ENCODE measurements at places on chromosomes 2 and 18.

GRCh38 chr18:78480262-78481054 lies 499.2 kb upstream of the SALL3 start:
- DNase-seq: no peak

DNA sequence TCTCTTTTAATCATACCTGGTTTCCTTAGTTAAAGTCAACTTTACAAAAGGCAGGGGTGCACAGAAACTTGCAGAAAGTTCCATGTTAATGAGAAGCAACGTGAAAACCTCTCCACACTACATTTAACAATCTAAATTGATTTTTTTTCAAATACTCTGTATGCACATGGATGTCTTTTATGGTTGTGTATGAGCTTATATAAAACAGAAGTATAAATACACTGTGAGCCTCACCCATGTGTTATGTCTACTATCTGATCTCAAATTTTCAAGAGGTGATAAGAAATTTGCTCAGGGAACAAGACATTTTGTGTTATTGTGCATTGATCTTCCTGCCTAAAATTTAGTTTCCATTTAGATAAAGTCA lies 617.6 kb downstream of the ADCYAP1 start:
- no peak for DNase-seq

- DNase-seq: no peak
Measured at GRCh38 chr2:139864821-139865302, 1084.7 kb upstream of the NXPH2 start.

DNA sequence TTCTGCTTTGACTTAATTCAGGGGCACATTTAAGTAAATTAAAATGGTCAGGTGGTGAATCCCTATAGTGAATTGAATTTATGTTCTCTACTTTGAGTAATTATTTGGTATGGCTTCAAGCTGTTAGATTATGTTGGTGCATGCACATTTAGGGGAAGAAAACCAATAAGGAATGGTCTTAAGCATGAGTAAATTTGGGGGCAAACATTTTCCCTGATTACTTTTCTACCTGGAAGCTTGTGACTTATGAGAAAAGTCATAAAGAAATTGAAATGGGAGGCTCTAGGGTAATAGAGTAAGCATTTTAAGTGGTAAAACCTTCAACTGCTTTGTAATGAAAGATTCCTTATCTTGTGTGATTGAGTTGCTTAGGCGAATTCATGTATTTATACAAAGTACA lies 112.5 kb downstream of the MYO1B start:
- no peak for DNase-seq

DNA sequence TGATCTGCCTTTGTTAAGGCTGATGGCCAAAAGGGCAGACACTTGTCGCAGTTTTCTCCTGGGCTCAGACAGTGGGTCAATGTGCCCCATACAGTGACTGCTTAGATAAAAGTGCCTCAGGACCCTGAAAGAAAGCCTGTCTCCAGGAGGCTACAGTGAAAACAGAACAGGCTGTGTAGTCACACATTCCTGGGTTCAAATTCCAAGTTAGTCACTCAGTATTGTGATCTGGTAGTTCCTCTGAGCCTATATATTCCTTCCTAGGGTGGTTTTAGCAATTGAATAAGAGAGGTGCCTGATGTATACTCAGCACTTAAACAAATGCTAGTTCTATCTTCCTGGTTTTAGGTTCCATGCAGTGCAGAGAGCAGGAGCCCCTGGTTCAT lies 54.4 kb downstream of the RPL37A start:
- no peak for DNase-seq

- DNase-seq: peak; percentile 89
Measured at GRCh38 chr2:199979832-199980628, 24.6 kb downstream of the MAIP1 start.

GRCh38 chr2:172535119-172535518 lies 20.8 kb upstream of the PDK1 start:
- DNase-seq: no peak

- DNase-seq: no peak
Measured at GRCh38 chr2:190875891-190876290, 4.7 kb upstream of the GLS start.

- no peak for DNase-seq
Measured at GRCh38 chr2:22999951-23000350, 385.0 kb upstream of the KLHL29 start.

DNA sequence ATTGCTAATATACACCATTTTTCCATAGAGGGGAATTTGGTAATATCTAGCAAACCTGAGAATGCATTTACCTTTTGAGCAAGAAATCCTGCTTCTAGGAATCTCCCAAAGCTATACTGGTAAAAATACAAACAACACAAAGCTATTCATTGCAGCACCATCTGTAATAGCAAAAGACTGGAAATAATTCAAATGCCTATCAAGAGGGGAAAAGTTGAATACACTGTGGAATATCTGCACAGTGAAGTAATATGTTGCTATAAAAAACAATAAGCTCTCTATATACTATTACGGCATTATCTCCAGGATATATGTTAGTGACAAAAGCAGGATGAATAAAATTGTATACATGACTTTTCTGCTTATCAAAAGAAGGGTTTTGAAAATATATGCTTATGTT lies 112.3 kb upstream of the CHAC2 start:
- no peak for DNase-seq

GRCh38 chr2:239269173-239269885 lies 131.5 kb downstream of the HDAC4 start:
- no peak for DNase-seq

DNA sequence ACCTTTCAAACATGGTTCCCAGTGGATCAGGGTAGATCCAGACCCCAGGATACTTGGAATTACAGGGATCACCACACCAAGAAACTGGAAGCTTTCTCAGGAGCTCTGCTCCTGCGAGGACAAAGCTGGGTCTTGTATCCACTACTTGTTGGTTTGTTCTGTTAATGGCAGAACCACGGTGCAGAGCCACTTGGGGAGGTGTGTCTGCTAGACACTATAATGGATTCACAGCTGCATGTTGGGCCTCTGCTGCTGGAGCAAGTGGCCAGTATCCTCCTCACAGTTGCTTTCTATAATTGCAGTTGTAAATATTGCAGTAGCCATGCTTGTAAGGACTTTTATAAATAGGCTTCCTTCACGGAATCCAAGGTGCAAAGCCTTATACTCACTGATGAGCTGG lies 12.9 kb downstream of the FOSL2 start:
- no peak for DNase-seq

DNA sequence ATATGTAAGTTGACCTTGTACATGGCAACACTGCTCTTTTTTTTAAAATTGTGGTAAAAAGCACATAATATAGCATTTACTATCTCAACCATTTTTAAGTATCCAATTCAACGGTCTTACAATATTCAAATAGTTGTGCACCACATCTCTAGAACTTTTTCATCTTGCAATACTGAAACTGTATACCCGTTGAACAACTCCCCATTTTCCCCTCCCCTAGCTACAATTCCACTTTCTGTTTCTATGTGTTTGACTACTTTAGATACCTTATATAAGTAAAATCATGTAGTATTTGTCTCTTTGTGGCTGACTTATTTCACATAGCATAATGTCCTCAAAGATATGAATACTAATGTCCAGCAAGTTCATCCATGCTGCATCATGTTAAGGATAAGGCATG lies 452.1 kb downstream of the TXNL1 start:
- DNase-seq: no peak

DNA sequence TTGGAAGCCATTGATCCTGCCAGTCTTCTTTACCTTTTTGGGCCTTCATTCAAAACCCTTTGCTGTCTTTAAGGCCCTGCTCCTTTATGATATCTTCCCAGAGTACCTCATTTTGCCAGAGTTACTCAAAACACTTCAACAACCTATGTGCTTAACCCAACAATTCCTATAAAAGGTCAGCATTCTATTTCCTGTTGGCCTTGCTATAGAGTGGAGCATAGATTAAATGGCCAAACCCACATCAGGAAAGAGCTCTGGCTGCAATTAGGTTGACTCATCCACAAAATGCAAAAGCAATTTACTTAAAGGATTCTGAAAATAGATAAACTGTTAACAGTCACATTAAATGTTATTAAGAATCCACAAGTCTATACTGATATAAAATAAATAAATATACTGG lies 21.2 kb downstream of the MRPL33 start:
- no peak for DNase-seq

DNA sequence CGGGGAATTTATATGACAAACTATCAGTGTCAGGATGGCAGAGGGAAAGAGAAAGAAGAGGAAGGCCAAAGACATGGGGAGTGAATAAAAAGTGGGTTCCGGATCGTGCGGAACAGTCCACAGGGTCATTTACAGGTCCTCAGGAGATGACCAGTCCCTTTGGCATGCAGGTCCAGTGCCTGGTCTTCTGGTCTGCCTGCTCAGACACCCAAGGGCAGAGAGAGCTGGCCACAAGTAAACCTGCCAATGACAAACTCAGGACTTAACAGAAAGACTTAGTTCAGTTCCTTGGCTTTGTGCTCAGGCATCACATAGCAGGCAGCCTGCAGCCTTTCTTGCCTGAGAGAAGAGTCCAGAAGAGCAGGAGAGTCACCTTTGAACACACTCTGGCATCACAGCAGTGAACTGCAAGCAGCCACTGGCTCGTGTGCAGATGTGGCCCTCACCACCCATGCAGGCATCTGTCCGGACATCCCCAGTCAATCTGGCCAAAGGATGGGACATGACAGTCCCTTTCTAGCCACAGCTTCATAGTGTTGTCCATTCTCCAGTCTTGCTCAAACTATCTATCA lies 14.0 kb downstream of the TMEM127 start:
- peak; percentile 91 for DNase-seq

DNA sequence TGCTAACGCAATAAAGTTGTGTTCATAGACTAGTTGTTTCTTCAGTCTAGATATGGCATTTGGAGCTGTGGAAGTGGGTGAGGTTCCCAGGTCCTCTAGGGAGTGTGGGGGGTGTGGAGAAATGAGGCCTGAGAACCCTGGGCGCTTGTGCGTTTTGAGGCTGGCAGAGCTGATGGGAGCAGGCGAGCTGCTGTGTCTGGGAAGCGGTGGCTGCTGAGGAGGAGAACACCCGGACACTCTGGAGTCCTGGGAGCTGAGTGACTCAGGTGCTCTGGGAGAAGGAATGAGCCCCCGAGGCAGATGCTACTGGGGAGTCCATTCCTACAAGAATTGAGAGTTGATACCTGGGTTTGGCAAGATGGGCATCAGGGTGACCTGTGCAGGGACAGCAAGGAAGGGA lies 67.5 kb downstream of the LPIN1 start:
- no peak for DNase-seq

DNA sequence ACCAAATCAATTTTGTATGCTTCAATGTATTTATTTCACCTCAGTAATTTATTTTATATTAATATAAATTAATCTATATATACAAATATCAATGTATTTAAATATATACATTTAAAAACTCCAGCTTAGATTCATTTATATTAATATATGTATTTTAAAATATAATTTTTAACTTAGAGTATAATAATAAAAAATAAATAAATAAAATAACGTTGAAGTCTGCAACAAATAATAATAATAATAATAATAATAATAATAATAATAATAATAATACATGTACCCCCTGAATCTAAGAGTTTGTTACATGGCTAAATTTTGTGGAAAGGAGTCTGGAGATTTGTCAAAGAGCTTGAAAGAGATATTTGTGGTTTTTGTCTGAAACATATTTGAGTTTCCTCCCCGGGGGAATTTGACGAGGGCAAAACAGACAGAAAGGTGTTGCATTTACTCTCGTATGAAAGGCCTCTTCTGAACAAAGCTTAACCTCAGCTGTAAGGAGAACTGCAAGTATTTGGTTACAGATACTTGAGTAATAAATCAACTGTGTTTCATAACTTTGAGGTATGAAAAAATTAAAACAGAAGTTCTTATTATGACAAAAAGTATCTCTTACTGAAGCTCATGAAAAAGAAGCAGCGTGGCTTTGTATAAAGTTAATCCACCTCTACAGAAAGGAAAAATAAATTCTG lies 93.4 kb downstream of the CDH19 start:
- no peak for DNase-seq

DNA sequence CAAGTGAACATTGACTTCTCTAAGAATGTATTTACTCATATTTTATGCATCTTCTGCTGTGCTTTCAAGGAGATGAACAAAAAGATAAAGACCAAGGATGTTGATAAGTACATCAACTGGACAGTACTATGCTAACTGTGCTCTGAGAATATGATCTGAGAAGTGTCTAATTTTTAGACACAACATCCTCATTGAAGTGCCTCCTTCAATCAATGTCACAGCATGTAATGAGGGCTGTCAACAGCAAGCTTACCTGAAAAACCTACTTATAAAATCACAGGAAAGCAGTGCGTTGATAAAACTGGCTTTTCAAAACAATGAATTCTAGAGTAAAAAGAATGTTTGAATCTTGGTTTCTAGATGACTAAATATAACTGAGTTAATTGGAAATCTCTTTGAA lies 452.9 kb upstream of the DSEL start:
- DNase-seq: no peak

- DNase-seq: no peak
Measured at GRCh38 chr2:37398990-37399389, 54.6 kb downstream of the QPCT start.

DNA sequence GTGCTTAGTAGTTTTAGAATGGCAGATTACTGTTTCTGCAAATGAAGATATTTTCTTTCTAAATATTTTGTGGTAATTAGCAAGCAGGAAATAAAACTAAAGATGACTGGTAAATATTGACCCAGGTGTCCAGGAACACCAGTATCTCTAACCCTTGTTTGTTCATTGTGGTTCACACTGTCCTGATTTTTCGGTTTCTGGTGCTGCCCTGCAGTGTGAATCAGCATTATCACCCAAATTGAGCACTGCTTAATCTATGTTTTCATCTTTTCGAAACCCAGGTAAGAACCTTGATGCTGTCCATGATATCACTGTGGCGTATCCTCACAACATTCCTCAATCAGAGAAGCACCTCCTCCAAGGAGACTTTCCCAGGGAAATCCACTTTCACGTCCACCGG lies 167.4 kb downstream of the CAPN13 start:
- no peak for DNase-seq

GRCh38 chr2:197113275-197113711 lies 186.8 kb upstream of the PGAP1 start:
- DNase-seq: no peak

- no peak for DNase-seq
Measured at GRCh38 chr18:40851014-40851429, 1104.0 kb upstream of the PIK3C3 start.

DNA sequence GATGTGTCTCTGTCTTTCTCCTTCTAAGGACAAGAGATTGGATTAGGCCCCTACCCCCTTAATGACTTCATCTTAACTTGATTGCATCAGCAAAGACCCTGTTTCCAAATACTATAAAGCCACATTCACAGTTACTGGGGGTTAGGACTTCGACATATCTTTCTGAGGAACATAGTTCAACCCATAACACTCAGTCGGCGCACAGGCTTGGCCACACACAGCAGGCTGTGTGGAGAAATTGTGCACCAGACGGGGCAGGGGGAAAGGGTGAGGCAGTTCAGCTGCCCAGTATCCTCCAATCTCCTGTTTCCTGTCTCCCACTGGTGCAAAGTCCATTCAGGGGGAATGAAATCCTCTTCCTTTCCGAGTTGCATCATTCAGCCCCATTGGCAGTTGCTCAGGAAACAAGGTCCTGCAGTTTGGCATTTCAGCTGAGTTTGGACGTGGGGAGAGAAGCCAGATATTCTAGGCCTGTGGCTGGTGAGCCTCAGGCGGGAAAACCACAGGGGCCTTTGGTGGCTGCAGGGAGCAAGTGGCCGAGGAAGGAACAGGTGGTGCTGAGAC lies 9.4 kb upstream of the RAPGEF4 start:
- DNase-seq: no peak

GRCh38 chr2:36951574-36951973 lies 14.8 kb downstream of the STRN start:
- DNase-seq: no peak

Data from psoas muscle (tissue), 8 donors.